ENCODE measurements at places on chromosomes 3 and 15.

- peak; percentile 86 for DNase-seq
These were observed 5.9 kb upstream of the TMEM115 start for GRCh38 chr3:50365080-50365841.

GRCh38 chr15:73869216-73869995, 4.0 kb upstream of the TBC1D21 start:
- DNase-seq = no peak

DNA sequence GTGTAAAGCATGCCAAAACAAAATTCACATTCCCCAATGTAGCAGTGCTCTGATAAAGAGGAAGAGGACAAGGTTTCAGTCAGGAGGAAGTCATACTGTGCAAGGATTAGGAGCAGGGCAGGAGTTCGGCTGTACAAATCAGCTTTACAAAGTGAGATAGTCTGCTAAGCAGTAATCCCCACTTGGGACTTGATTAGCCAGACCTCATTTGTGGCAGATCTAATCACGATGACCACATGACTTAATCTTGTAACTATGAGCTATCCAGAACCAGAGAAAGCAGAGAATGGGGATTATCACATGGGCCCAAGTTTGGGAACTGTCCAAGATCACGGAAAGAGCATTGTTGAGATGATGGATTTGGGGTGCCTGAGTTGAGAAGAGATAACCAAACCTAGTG, 7.8 kb downstream of the DCBLD2 start:
- no peak for DNase-seq

- DNase-seq = no peak
These were observed 25.0 kb downstream of the KCNMB2 start for GRCh38 chr3:178561239-178561638.

GRCh38 chr3:188518416-188518815, 364.5 kb downstream of the LPP start:
- DNase-seq = no peak

GRCh38 chr15:43225201-43225949, 4.6 kb upstream of the EPB42 start:
- DNase-seq = no peak

DNA sequence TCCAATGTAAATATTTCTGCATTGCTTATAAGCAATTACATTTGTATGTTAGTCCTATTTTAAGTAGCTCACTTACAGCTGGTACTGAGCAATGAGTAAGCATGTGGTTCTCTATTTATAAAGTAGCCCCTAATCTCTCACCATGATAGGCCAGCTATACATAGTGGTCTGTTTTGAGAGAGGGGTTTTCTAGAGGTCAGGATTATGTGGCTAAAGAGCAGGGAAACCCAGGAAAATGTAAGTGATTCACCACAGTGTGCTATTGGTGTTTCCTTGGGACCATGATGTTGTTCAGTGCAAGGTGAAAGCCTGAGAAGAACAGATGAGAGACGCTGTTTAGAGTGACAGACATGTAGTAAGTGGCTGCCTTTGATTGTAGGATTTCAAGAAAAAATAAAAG, 26.4 kb downstream of the RBMS3 start:
- DNase-seq = no peak

- no peak for DNase-seq
These were observed 33.0 kb downstream of the MYZAP start for GRCh38 chr15:57624730-57625129.

GRCh38 chr3:108222853-108223565, 785 bp upstream of the IFT57 start:
- DNase-seq = no peak

DNA sequence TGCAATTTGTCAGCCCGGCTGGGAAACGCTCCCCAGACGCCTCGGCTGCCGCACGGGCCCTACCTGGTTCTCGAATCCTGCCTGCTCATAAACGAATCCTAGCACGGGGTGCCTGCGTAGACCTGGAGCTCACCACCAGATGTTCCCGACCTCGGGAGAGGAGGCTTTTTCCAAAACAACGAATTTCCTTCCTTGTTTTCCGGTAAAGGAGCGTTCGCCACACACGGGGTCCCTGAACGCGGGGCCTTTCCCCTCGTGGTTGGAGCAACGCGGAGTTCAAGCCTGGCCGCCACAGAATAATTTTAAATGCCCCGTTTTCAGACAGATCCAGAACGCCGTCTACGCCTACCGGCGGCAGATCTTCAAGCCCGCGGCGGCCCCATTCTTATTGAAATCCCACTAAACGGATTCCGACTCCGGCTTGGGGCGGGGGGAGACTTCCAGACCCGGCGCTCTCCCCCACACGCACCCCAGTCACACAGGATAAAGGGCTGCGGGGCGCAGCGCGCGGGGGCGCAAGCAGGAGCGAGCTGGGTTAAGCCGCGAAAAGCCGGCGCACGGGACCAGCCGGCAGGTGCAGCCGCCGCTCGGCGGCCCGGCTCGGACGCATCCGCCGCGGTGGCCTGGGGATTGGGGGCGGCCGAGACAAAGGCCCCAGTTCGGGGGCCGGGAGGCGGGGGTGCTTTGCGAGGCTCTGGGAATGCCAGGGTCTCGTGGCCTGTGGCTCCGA, 895 bp downstream of the GATA2 start:
- DNase-seq = no peak

- DNase-seq = no peak
These were observed 400 bp downstream of the RAB43 start for GRCh38 chr3:129121016-129121791.

GRCh38 chr3:128576290-128576689, 74.3 kb downstream of the RPN1 start:
- DNase-seq = no peak

- DNase-seq = no peak
These were observed 64.3 kb downstream of the RYK start for GRCh38 chr3:134186391-134186790.

DNA sequence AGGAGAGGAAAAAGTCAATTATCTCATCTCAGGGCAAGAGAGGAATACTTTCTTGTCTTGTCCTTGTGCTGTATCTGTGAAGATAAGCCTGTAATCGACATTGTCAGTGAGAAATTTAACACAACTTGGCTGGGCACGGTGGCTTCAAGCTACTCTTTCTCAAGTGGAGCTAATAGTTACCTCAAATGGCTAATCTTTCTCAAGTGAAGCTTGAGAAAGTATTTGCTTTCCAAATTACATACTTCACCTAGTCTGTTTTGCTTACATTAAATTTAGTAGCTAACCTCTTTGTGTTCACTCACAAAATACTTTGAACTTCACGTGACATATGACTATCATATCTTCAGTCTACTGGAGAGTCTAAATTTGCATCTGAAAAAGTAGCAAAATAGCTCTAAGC, 48.3 kb upstream of the B3GALNT1 start:
- no peak for DNase-seq

DNA sequence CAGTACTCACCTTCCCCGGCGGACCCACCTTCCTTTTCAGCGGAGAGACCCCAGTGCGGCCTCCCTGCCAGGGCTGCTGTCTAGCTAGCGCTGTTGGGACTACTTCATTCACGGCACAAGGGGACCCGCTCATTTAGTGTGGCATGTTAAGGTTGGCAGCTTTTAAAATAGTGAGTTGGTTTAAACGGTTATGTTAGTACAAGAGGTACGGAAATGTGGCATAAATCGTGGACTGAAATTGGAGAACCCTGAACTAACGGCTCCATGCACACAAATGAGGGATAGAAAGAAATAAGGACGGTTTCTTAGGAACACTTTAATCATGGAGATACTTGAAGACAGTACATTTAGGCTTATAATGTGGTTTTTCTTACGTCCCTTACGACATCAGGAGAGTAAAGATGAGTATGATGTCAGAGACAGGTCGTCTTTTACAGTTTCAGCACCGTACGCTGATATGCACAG, 752 bp downstream of the CEP63 start:
- no peak for DNase-seq

DNA sequence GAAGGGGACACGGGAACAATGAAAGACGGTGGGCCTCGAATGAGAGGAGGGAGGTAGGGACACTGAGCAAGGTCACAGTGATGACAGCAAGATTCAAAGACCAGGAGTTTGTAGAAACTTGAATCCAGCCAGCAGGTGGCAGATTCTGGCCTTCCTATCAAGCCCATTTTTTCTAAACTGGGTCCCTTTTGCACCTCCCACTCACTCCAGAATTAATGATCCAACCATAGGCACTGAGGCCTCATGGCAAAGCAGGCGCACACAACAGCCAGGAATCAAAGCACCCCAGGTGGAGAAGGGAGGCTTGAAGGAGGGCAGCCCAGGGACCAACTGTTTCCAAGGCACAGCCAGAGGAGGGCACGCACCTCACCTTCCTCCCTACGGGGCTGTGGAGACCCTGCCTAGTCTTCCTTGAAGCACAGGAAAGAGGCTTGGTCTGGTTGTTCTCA, 90.2 kb downstream of the ANP32A start:
- DNase-seq = no peak

DNA sequence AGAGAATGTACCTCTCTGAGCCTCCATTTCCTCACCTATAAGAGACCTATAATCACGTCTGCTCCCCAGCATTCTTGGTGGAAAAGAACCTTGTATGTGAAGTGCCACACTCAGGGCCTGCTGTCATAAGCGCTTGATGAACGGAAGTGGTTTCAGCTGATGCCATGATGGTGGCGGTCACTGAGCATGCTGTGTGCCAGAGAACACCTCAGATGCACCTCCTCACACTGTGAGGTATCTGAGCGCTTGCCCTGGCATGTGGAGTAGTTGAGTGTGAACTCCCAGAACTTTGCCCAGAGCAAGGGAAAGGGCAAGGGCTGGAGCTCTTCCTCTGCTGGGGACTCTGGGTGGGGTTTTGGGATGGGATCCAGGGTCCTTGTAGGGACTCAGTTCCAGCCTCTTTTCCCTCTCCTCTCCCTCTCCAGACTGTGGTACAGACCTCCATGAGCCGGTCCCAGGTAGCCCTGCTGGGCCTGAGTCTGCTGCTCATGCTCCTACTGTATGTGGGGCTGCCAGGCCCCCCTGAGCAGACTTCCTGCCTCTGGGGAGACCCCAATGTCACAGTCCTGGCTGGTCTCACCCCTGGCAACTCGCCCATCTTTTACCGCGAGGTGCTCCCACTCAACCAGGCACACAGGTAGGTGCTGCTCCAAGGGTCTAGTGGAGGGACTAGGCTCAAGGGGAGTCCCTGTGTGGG, 2.7 kb downstream of the ABHD14A start:
- no peak for DNase-seq

- DNase-seq = no peak
These were observed 1106.0 kb downstream of the OTOL1 start for GRCh38 chr3:162602619-162603018.

GRCh38 chr3:18033581-18034108, 291.2 kb upstream of the TBC1D5 start:
- no peak for DNase-seq

- DNase-seq = no peak
These were observed 779.1 kb downstream of the MECOM start for GRCh38 chr3:168884353-168884903.

DNA sequence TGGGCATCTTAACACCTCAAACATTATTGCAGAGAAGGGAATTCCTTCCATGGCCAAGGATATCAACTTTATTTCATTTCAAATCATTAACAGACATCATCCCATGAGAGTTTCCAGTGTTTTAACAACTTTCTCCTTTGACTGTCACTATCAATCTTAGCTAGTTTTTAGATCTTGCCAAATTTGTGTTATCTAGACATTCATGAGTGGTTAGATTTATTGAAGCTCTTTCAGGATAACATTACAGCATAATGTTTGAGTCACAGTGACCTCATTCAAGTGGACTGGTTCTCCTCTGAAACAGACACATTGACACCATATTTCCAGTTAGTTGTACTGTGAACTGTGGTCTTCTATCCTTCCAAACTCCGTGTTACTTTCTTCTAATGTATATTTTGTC, 8.6 kb upstream of the TNFAIP8L3 start:
- no peak for DNase-seq

DNA sequence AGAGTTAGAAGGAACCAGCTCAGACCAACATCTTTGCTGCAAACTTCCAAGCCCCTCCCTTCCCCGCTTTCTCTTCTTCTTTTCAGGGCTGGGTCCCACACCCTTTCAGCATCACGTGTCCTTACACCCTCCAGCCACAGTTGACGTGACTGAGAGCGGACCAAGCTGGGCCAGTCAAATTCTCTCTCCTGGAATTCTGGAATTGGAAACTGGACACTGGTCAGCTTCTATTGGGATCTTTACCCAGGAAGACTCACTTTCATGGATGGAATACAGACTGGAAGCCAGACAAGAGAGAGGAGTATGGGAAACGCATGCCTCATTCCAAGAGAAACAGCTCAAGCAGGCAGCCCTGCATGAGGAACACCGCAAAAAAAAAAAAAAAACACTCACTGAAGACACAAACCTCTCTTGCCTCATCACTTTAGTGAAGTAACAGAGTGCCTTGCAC, 12.4 kb upstream of the TPM1 start:
- DNase-seq = no peak

GRCh38 chr3:160612386-160613075, 47.2 kb upstream of the KPNA4 start:
- no peak for DNase-seq

DNA sequence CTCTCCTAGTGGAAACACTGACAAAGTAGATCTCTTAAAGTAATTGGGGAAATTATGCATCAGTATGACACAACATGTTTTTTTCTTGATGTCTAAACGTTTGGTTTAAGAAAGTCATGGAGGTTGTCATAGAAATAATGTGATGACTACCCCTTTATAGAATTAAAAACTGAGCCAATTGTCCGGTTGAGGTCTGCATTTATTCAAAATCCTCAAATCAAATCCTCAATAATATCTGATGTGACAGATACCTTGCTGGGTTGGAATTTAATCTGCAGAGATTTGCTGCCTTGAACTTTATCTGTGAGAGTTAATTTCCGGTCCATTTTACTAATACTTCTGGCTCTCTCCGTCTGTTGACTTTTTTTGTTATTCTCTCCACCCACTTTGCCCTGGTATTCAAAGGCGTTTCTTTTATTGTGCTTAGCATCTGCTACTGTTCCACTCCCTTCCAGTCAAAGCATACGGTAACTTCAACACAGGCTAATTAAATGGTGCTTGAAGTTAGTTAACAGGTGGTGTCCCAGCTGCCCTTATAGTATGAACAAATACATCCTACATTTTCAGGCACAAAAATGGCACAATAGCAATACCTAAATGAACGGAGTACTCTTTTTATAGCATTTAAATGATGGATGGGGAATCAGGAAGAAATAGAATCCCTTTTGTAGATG, 628.3 kb downstream of the ROBO1 start:
- DNase-seq = no peak

DNA sequence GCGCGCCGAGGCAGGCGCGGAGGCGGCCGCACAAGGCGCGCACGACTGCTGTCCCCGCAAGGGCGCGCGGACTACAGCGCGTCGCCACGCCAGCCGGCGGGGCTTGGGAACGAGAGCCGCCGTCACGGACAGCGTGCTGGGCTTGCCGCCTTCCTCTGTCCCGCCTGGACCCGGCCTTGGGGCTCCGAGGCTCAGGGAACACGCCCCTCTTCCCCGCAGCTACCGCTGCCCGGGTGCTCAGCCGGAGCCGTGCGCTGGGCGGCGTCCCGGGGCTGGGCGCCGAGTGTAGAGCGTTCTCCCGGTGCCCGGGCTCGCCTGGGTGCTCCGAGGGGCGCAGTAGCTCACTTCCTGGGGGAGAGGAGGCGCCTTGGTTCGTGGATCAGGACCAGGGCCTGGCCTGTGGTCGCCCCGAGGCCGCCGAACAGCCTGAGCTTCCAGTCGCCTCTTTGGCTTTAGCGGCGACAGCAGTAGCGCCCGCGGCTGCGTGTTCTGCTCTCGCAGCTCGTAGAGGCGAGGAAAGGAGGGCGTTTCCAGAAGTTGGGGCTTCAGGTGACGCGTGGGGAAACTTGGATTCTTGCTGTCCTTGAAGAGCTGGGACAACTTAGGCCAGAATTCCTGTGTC, 226.7 kb upstream of the C2CD4B start:
- DNase-seq = no peak

GRCh38 chr3:12893852-12894251, 52.5 kb upstream of the RPL32 start:
- no peak for DNase-seq
